Activated CD8-positive, alpha-beta T cell treated with anti-CD3 and anti-CD28 coated beads for 36 hours (primary cell): ENCODE measurements at places on chromosomes 7 and 10.

GRCh38 chr10:50310560-50311174 lies 59.4 kb upstream of the ASAH2 start:
- peak; percentile 59 for DNase-seq

- no peak for DNase-seq
These were observed 64.9 kb downstream of the CREM start for GRCh38 chr10:35191523-35191922.

- DNase-seq = no peak
These were observed 72.2 kb upstream of the SFMBT2 start for GRCh38 chr10:7482992-7483391.

DNA sequence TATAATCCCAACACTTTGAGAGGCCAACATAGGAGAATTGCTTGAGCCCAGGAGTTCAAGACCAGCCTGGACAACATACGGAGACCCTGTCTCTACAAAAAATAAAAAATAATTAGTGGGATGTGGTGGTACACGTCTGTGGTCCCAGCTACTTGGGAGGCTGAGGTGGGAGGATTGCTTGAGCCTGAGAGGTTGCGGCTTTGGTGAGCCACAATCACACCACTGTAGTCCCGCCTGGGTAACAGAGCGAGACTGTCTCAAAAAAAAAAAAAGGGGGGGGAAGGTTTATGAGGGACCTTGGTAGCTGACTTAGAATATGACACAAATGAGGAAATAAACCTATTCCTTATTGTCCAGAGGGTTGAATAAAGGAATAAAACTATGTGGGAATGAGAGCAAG lies 30.8 kb downstream of the SCD start:
- peak; percentile 42 for DNase-seq

DNA sequence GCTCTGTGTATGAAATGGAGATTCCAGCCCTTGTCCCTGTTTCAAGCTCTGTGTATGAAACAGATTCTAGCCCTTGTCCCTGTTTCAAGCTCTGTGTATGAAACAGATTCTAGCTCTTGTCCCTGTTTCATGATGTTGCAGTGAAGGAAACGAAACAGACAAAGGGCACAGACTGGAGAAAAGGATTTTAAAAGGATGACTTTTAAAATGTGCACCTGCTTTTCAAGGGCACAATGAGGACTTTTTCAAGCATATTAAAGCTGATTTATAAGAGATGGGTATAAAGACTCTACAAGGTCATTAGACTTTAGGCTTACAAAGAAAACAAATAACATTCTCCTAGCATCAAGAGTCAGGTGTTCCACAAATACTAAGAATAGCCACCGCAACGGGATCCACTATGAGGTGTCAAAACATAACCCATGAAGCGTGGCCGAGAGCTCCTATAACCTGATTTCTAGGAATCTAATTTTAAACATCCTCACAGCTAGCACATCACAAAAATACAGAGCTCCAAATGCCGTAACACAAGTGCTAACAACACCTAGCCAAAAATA lies 29.0 kb downstream of the DIP2C start:
- DNase-seq = no peak

- DNase-seq = peak; percentile 2
These were observed 326.9 kb downstream of the PLXNA4 start for GRCh38 chr7:132249256-132249971.

GRCh38 chr7:156764016-156764669 lies 123.6 kb downstream of the RNF32 start:
- DNase-seq = peak; percentile 33

- no peak for DNase-seq
These were observed 95.9 kb downstream of the HBP1 start for GRCh38 chr7:107264723-107265122.

DNA sequence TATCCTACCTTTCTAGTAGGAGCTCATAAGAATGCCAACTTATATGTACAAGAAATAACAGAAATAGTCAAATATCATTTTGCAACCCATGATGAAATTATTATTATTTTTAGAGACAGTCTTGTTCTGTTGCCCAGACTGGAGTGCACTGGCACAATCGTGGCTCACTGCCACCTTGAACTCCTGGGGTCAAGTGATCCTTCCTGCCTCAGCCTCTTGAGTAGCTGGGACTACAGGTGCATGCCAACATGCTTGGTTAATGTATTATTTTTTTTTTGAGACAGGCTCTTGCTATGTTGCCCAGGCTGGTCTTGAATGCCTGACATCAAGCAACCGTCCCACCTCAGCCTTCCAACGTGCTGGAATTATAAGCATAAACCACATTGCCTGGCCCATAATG lies 44.8 kb downstream of the TNPO3 start:
- DNase-seq = no peak

DNA sequence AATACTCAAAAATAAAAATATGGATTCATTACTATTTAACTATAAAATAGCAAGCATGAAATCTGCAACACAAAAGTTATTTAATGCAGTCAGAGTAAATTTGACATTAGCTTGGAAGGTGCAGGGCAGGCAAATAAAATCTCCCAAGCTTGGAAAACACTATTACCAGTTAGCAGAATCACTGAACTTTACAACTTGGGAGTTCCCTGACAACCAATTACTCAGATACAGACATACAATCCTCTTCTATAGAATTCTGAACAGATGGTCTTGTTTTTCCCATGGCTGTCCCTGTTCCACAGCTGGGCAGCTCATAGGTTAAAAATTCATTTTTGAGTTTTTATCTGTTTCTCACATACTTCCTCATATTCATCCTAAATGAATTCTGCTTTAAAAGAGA lies 1002.6 kb downstream of the SORCS3 start:
- DNase-seq = no peak

DNA sequence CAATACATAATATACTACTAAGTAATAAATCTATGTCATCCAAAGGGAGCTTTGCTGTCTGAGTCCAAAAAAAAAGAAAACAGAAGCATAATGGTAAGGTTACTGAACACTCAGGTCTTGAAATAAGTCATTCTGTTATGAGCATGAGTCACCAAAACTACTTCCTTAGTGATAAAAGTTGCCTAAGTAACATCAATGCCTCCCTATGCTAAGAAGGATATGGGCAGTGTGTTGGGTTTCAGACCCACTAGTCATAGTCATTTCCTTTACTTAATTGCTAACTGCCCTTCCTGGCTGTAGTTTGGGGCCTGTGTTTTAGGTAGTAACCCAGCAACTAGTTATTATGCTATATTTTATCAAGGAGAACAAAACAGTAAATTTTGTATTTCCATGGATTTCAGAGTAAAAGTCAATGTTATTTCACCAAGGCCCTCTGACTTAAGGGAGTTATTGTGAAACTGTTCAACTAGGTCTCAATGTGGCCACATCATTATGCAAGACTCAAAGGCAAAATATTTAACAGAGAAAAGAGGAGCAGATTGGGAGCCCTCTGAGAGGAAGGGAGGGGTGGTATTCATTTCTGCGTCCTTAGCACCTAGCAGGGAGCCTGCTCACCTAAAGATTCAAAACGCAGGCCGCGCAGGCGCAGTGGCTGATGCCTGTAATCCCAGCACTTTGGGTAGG lies 11.7 kb upstream of the VIM start:
- peak; percentile 54 for DNase-seq

GRCh38 chr7:32258265-32258664 lies 188.1 kb upstream of the PDE1C start:
- no peak for DNase-seq

GRCh38 chr7:2785071-2785500 lies 59.0 kb downstream of the GNA12 start:
- no peak for DNase-seq

- DNase-seq = no peak
These were observed 1.7 kb downstream of the NYAP1 start for GRCh38 chr7:100485471-100485876.

GRCh38 chr7:13826752-13827151 lies 162.7 kb downstream of the ETV1 start:
- DNase-seq = no peak

DNA sequence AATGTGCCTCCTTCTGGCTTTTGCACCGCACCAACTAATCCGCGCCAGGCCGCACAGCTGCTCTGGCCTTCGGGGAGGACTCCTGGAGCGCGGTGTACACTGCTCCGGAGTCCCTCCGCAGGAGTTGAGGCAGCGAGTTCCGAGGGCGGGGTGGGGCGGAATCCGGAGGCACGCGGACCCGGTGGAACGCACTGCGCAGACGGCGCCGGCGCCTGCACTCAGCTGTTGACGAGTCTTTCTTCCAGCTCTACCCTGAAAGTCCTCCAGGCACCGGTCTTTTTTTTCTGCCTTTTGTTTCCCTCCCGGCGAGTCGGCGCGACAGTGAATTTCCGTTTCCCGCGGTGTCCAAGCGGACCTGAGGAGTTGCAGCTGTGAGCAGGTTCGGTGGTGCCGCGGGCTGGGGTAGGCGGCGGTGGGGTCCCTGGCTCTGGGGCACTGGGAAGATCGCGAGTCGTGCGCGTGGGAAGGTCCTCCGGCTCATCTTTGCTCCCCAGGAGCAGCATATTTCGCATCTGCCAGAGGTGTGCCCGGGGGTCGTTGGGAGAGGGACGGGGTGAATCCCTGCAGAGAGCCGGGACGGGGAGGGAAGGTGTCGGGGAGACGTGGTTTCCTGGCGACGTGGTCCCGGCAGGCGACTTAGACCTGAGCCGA lies 44.1 kb downstream of the SFTPD start:
- peak; percentile 61 for DNase-seq

- DNase-seq = no peak
These were observed 100.8 kb downstream of the MLLT10 start for GRCh38 chr10:21634599-21635365.

GRCh38 chr10:103598654-103599115 lies 105.2 kb downstream of the NEURL1 start:
- DNase-seq = peak; percentile 33

DNA sequence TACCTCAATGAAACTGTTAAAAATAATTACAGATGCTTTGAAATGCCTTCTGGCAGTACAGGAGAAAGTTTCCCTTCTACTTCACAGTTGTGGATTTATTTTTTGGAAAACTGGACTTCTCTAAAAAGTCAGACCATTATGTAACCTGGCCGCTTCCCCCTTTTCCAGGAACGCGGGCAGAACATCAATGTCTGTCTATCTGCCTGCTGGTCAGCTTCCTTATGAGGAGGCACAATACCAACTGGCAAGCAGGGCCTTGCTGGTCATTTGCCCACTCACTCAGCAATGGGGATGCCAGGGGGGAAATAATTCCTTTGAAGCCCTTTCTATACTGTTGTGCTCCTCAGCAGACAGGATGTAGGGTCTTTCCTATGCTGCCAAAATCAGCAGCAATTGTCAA lies 22.5 kb upstream of the ADRB1 start:
- no peak for DNase-seq

DNA sequence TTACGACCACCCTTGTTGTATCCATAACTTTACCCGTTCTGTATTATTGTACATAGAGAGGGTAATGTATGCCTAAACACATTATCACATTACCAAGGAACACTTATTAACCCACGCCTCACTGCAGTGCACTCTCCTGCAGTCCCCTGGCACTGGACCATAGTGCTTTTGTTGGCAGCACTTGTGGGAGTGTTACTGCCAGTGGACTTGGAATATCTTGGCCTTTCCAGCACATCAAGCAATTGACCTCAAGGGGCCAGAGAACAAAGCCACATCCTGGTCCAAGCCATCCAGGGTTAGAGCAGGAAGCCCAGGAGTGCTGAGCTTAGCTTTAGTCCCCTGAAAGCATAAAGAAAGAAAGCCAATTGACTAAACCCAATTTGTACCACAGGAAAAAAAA lies 304.2 kb downstream of the PCDH15 start:
- no peak for DNase-seq

DNA sequence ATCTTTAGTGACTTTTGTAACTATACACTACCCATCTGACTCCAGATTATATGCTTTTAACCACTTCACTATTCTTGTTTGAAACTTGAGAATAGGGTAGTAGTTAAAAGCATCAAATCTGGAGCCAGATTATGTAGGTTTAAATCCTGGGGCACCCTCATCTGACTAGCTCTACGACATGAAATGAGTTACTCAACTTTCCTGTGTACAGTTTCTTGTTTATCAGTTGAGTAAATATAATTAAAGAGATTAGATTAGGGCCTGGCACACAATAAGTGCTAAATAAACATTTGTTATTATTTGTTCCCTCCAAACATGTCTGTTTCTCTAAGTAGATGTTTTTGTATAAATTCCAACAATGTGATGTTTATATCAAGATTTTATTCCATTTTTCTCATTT lies 485.3 kb upstream of the LRRTM3 start:
- DNase-seq = no peak

DNA sequence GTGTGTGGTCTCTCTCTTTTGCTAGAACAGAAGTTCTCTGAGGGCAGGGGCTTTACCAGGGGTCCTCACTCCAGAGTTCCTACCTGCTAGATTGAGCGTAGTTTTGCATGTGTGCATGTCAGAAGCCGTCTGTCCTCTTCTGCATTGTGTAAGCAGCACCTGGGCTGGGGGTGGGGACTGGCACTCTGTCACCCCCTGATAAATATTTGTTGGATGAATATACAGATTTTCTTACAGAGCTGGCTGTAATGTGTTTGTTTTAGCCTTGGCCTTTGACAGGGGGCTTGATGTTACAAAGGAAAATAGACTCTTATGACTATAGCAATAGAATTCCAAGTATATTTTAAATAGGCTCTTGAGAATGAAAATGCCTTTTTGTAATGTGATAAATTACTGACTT lies 46.6 kb downstream of the WDR37 start:
- no peak for DNase-seq

DNA sequence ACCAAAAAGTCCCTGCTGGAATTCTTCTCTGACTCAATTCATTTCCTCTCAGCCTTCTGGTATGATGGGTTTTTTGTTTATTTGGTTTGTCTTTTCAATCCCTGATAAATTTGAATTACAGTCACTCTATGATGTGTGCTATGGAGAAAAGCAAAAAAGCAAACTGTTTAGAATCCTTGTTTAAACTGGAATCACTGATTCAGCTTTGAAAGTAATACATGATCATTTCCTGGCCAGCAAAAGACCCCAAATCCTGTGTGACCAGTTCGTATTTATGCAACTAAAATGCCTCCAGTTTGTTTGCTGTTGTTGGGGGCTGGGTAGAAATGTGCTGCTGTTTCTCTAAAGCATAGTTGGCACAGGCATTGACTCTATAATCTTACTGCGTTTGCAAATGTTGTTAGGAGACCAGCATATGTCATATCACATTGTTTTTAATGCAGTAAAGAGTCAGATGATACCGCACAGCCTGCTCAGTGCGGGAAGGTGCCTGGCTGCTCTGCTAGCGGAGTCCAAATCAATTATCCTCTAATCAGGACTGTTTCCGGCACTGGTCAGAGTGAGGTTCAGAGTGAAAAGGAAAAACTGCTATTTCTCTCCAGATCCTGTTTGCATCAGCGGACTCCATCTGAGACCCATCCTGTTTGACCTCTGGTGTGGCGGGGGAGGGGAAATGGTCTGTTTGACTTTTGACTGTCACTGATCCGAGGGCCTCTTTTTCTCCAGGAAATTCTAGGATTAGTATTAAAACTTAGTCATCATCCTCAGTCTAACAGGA lies 40.6 kb upstream of the ADD3 start:
- DNase-seq = no peak
